ENCODE measurements at places on chromosomes 13 and 19.
A peak's percentile ranks its signal among the peaks of the same experiment; 100 is the strongest.

DNA sequence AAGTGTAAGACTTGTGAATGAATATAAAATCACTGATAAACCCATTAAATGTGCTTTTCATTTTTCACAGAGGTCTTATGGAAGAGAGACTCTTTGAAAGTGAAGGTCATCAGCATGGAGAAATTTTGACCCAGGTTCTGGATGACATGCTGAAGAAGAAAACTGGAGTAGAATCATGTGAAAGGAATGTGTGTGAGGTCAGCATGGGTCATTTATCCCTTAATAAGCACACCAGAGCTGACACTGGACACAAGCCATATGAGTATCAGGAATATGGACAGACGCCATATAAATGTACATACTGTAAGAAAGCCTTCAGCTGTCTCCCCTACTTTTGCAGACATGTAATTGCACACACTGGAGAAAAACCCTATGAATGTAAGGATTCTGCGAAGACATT is 29.0 kb downstream of the ZNF20 start:
- DNase-seq, result no peak

GRCh38 chr13:36157480-36157879 is 26.3 kb upstream of the DCLK1 start:
- no peak for DNase-seq

DNA sequence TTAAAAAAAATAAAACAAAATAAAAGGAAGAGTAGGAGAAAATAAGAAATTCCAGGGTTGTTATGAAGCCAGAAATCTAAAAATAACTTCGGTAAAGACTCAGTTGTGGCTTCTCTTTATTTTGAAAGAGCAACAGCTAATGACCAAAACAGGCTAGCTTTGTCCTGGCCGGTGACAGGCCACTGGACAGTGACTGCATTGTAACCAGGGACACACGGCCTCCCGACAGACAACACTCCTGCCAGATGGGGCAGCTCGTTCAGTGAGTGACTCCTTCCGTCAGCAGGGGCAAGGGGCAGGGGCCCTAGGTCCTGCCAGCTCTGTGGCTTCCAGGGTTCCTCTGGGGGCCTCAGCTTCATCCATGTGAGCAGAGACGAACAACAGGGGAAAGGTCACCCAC is 173.4 kb downstream of the KATNAL1 start:
- no peak for DNase-seq

DNA sequence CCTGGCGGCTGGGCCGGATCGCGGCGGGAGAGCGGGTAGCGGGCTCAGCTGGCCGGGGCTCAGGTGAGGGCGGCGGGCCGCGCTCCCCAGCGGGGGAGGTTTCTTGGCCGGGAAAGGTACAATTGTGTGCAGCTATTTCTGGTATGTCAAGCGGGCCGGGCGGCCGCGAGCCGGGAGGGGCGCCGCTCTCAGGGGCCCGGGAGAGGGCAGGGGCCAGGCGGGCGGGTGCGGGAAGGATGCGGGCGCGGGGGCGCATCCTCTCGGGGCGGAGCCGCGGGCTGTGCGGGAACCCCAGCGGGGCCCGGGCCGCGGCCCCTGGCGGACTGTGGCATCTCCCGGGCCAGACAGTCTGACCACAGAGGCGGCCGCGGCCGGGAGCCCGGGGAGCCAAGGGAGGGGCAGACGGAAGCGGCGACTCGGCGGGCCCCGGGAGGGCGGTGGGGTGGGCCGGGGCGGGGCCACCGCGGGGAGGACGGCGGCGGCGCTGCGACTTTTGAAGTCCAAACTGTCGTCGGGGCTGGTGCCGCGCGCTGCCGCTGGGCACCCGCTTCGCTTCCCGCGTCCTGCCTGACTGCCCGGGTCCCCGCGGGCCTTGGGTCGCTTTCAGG is at the start of gene LMO7:
LMO7 (plus strand) TSS at position 503 of the 608 bp plus-strand sequence. CDS start 328 bp downstream, outside the sequence.
- DNase-seq, result peak; percentile 40

DNA sequence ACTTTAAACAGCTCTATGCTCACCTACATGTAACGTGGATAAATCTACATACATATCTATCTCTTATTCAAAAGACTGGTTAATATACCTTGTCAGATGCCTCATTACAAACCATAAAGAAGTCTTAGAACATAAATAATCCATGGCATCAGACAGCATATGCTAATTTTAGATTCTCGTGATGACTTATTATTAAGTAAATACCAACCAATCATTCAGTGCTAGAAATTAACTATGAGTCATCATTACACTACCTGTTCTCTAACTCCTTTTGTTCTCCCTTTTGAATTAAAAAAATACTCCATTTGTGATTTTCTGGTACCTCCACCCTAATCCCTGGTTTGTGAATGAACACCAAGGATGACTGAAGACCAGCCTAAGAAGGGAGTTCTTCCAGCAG is 754.3 kb upstream of the ARGLU1 start:
- no peak for DNase-seq

DNA sequence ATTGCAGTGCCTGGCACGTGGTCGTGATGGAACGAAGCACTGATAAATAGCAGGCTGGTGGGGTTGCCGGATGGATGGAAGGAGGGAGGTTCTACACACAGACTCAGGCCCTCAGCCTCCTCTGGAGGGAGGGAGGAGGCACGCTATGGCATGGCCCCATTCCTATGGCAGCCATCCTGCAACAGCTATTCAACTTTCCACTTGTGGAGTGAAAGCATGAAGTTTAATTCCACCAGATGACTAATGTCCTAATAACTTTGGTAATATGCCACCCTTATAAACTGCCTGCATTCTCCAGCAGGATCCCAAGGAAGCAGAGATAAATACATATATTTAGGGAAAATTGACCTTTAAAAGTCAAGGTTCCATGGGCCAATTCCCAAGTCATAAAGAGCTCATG is 92.4 kb downstream of the KL start:
- DNase-seq, result no peak

DNA sequence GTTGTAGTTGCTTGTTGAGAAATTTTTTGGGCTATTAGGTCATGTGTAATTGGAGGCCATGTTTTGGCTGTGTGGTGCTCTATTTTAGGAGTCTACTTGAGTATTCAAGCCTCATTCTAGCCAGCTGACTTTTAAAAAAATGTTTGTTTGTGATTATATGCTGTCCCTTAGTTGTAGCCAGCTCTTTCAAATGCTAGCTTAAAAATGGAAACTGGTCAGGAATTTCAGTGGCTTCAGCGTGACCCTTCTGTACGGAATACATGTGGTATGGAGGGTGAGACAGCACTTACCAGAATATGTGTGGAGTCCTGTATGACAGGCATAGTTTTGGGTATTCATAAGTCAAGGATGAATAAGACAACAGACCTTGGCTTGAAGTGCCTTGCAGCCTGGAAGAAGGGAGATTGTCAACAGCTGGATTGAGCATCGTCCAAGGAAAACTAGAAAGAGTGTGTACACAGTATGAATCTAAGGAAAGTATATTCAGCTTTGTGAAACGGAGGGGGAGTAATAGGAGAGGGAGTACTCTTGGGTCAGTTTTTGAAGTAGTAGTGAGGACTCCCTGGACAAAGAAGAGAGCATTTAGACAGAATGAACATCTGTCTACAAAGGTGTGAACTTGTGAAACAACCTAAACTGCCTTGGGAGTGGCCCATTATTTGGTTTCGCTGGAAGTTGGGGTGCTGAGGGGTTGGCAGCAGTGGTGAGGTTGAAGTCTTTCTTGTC is 20.0 kb upstream of the WTIP start:
- no peak for DNase-seq

DNA sequence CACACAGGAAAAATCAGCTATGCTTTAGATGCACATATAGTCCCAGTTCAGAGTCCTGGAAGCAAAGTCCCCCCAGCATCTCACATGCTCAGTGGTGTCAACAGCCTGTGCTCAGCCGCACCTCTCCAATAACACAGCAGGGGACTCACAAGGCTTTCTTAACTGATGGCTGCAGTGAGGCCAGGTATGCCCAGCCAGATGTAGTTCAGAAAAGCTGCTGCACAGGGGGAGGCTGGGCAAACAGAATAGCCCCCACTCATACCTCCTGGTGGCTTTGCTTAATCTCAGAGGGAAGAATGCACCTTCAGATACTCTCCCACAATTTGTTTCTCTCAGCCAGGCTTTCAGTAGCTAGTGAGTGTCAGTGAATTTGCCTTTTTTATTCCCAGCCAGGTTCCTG is 33.4 kb downstream of the FAM124A start:
- DNase-seq, result no peak

- no peak for DNase-seq
Observed at GRCh38 chr13:60386250-60386649, 10.8 kb upstream of the TDRD3 start.

DNA sequence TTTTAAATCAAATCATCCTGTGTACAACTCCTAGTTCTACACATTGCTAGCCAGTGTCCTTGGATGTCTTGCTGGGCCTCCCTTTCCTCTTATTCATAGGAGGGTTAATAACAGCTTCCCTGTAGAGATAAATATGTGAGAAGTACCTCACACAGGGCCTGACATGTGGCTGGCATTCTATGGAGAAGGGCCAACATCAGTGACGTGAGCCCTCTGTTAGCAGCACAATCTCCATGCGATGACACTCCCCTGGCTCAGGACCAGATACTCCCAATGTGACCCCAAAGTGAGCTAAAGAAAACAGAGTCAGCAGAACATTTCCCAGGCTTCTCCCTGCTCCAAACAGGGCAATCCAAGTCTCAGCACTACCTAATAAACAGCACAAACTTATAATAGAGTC is 818.4 kb downstream of the DIAPH3 start:
- no peak for DNase-seq

GRCh38 chr19:36008336-36008978 is at the start of gene SYNE4:
Gene SYNE4 (minus strand): TSS chr19:36008813. CDS start chr19:36008681, 132 bp downstream.
- no peak for DNase-seq

DNA sequence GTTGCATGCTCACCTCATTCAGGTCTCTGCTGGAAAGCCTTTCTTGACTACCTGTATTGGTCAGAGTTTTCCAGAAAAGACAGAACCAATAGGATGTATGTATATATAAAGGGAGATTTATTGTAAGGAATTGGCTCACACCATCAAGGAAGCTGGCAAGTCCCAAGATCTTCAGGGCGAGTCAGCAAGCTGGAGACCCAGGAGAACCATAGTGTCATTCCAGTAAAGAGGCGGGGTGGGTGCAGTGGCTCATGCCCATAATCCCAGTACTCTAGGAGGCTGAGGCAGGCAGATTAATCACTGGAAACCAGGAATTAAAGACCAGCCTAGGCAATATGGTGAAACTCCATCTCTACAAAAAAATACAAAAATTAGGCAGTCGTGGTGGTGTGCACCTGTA is 30.4 kb upstream of the FARP1 start:
- no peak for DNase-seq

DNA sequence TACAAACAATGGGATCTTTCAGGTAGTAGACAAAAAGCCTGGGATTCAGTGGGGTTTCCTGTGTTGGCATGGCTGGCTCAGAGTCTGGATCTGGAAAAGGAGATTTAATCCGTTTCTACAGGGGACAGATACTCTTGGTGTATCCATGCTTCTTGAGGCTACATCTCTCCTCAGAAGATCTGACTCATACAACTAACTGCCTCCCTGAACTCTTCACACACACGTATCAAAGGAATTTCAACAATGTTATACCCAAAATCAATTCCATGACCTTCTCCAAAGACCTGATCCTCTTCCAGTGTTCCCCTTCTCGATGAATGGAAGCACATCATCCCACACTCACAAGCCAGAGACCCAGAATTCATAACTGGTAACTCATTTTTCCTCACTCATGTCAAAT is 435.3 kb upstream of the NBEA start:
- DNase-seq, result no peak

DNA sequence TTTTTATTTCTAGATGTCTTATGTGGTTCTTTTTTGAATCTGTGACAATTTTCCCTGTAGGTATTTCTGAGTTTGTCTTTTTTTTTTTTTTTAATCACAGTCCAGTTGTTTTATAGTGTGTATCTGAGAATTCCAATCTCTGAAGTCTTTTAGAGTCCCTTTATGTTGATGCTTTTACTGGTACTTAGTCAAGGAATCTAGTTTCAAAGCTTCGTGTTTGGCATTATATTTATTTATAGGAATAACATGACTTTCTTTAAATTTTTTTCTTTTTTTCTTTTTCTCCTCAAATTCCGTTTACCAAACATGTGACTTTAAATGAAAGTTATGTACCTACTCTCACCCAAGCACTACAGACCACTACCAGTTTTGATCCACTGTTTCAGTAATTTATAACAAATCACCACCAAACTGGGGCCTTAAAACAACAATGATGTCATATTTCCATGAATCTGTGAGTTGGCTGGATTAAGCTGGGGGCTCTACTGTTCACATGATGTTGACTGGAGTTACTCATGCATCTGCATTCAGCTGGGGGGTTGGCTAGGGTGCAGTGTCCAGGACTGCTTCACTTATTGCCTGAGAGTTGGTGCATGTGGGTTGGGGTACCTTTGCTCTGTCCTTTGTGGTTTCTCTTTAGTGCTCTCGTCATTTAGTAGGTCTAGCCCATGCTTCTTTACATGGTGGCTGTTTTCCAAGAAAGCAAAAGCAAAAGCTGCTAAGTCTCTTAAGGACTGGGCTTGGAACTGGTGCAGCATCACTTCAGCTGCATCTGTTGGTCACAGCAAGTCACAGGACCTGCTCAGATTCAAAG is 22.3 kb downstream of the KCTD4 start:
- DNase-seq, result no peak

DNA sequence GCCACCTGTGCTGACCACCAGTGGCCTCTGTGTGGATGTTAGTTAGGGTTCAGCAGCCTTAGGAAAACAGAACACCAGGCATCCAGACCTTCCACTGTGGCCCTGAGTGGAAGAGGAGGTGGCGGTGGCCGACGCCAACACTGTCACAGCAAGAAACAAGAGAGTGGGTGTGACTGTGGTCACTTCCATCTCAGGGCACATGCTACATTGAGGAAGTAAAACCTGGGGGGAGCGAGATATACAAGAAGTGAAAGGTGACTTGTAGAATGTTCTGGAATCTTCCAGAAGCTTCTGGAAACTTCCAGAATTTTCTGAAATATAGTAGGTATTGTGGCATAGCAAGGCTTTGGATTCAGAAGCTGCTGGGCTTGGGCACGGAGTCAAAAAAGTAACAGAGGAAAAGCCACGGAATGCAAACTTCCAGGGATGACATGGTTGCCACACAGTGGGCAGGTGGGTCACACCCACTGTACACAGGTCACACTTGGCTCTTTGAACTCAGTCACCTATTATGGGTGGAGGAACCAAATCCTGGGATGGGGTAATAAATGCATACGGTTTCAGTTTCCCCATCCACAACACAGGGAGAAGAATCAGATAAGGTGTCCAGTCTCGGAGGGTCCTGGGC is 24.3 kb downstream of the GNG7 start:
- DNase-seq, result no peak

- DNase-seq, result no peak
Observed at GRCh38 chr13:94303644-94304174, 175.8 kb downstream of the DCT start.

GRCh38 chr13:51154029-51154555 is 43.0 kb upstream of the C13orf42 start:
- DNase-seq, result no peak

- DNase-seq, result no peak
Observed at GRCh38 chr13:67588607-67589006, 358.5 kb upstream of the PCDH9 start.

DNA sequence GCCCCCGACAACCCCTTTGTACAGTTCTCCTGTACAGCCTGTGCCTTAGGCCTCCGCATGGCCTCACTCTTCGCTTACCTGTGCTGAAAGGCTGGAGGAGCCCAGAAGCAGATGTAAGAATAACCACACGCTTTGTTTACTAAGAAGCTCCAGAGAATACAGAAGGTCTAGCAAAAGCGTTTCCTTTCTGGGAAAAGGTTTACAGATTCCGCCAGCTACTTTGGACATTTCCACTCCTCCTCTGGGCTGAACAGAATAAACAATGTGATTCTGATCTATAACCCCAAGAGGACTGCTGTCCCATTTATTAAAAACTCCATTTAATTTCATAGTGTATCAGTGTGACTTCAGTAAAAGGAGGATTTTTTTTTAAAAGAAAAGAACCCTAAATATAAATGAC is 339.2 kb downstream of the DNAJC15 start:
- DNase-seq, result no peak

GRCh38 chr19:31461814-31462539 is 112.7 kb upstream of the TSHZ3 start:
- DNase-seq, result no peak

Measured in stimulated activated CD4-positive, alpha-beta T cell treated with anti-CD3 and anti-CD28 coated beads, Interleukin-4, amount 100 ng/mL, for 1 hour (primary cell).